ENCODE measurements at places on chromosomes 2 and 18.

DNA sequence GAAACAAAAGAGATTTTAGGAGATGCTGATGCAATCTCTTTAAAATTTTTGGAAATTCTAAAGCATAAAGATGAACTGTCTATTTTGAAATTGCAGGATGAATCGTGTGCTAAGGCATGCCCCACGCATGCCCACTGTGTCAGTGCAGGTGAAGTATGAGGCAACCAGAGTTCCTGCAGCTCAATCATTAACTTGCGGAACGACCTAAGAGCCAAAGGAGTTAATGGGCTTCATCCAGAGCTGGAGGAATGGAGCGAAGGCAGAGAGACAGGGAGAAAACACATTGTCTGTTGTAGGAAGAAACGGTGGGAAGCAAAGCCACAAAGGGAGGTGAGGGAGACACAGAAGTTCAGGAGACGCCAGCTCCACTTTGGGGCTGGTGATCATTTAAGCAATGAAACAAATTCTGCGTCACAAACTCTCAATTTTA lies 265.2 kb downstream of the CCDC85A start:
- no peak for DNase-seq

DNA sequence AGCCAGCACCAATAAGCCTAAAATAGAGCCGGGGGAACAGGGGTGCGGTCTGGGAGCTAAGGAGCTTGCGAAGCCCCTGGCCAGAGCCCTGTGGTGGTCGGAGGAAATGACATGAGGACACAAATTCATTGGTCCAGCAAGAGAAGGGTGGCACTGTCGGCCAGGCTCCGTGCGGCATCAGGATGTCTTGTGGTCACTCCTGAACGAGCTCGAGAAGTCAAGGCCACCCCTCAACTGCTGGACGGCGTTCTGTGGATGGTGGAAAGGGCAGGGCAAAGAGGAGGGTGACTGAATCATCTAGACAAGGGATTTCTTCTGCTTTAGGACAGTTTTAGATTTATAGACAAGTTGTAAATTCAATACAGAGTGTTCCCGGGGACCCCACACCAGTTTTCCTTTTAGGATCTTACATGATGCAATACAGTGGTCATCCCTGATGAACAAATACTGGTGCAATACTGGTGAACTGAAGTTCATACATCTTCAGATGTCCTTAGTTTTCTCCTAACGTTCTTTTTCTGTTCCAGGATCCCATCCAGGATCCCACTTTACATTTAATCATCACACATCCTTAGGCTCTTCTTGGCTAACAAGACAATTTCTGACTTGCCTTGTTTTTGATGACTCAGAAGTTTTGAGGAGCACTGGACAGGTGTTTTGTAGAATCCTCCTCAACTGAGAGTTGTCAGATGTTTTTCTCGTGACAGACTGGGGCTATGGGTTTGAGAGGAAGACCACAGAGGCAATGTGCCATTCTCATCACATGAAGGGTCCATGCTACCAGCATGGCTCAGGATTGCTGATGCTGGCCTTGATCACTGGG lies 13.2 kb downstream of the EDAR start:
- no peak for DNase-seq

GRCh38 chr18:10157706-10158105 lies 243.9 kb downstream of the VAPA start:
- DNase-seq: no peak

- DNase-seq: no peak
Measured at GRCh38 chr2:59665021-59665420, 888.4 kb downstream of the BCL11A start.

DNA sequence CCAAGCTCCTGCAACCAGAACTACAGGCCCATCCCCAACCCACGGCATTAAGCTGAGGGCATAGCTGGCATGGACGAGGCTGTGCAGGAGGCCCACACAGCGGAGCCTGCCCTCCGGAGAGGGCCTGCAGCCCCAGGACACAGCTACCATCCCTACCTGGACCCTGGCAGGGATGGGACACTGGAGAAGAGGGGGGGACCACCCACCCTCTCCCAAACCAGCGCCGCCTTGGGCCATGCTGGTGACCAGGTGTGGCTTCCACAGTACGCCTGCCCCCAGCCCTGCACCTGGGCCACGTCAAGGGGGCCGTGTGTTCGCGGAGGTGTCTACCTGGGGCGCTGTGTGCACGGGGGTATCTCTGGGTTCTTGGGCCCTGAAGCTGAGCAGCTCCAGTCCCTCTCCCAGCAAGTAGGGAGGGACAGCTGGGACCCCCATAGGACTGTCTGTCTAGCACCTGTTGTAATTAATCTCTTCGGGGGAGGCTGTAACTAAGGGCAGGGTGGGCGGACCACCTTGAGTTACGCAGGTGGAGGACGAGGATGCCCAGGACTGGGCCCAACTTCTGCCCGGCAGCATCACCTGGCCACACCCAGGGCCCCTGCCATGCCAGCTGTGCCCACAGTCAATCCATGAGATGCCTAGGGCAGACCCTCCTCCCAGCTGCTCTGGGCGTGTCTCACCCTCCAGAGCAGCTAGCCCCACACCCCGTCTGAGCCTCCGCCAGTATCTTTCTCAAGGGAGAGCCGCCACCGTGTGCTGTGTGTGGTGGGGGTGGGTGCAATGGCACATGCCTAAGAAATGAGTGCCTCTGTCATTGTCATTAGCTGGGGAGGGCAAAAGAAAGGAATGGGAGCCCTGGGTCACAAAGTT lies 18.3 kb downstream of the HS6ST1 start:
- peak; percentile 46 for DNase-seq

- no peak for DNase-seq
Measured at GRCh38 chr2:75489721-75490120, 71.0 kb downstream of the EVA1A start.

DNA sequence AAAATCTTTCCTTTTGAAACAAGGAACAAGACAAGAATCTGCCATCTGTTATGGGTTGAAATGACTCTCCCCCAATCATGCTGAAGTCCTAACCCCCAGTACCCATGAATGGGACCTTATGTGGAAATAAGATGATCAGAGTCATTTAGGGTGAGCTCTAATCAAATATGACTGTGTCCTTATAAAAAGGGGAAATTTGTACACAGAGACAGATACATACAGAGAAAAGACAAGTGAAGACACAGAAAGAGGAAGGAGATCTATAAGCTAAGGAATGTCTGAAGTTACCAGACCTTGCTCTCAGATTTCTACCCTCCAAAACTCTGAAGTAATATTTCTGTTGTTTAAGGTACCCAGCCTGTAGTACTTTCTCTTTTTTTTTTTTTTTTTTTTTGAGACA lies 15.7 kb downstream of the TGFBRAP1 start:
- DNase-seq: no peak

- DNase-seq: peak; percentile 94
Measured at GRCh38 chr2:9813312-9814128, 29.8 kb upstream of the TAF1B start.

DNA sequence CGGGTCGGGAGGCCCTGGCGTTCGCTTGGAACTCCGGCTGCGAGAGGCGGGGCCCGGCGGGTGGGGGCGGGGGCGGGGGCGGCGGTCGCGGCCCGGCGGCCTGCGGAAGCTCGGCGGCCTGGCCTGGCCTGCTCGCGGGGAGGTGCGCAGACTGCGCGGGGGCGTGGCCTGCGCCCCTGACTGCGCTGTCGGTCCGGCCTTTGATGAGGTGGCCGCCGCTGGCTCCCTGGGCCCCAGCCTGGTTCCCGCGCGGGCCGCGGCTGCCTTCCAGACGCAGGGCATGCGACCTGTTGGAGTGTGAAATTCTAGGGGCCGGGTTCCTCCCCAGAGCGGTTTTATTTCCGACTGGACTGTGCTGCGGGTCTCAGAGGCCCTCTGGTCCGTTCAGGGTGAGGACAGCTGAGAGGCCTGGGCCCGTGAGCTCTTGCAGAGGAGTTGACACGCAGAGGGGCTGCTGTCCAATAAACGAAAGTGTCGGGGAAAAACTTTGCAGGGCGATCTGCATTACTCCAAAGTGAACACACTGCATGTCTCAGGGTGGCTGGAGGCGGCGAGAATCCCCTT lies 629 bp downstream of the NRBP1 start:
- DNase-seq: peak; percentile 1

- no peak for DNase-seq
Measured at GRCh38 chr18:67477522-67477921, 39.0 kb downstream of the DSEL start.

- no peak for DNase-seq
Measured at GRCh38 chr18:22591222-22591621, 173.5 kb upstream of the CTAGE1 start.

DNA sequence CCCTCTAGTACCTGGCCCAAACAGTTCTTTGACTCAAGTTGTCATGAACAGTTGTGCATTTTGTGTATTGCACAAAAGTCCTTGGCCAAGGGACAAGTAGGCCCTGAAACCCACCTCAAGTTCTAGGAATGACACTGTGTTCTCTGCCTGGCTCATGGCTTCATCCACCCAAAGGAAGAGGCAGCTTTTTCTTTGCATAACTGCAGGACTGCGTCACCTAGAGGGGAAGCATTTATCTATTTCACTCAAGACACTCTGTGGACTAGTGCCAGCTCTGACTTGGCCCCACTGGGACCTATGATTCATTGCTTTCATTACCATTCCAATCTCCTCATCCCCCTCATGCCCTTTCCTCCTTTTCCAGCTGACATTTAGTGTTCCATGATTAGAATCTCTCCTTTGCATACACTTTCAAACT lies 119.3 kb upstream of the SIX2 start:
- DNase-seq: no peak

DNA sequence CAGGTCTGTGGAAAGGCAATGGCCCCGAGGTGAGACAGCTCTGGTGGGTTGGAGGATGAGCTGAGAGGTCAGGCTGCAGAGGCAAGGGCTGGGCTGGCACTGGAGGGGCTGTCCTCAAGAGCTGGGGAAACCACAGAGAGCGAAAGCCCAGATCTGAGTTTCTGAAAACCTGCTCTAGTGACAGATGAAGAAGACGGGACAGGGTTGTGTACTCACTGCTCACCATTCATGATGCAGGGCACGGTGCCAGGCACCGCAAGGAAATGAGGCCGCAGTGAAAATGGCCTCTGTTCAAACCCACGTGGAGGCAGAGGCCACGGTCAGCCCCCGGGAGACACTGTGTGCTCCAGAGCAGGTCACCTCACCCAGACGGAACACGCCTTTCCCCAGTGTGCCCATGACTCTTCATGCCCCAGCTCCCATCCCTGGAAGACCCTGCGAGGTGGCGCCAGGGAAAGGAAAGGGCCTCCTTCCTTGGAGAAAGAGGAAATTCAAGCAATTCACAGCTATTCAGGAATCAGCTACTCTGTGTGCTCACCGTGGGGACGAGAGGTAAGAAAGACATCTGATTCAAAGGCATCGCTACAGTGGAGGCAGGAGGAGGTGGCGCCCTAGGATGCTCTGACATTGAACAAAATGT lies 24.3 kb upstream of the ID2 start:
- DNase-seq: no peak

- DNase-seq: no peak
Measured at GRCh38 chr2:81549646-81550045, 1245.1 kb upstream of the LRRTM1 start.

- DNase-seq: no peak
Measured at GRCh38 chr18:13657974-13658373, 68.4 kb downstream of the FAM210A start.

- no peak for DNase-seq
Measured at GRCh38 chr2:134218930-134219658, 34.8 kb upstream of the MGAT5 start.

- DNase-seq: peak; percentile 0
Measured at GRCh38 chr18:63676526-63677323, 15.0 kb upstream of the SERPINB3 start.

DNA sequence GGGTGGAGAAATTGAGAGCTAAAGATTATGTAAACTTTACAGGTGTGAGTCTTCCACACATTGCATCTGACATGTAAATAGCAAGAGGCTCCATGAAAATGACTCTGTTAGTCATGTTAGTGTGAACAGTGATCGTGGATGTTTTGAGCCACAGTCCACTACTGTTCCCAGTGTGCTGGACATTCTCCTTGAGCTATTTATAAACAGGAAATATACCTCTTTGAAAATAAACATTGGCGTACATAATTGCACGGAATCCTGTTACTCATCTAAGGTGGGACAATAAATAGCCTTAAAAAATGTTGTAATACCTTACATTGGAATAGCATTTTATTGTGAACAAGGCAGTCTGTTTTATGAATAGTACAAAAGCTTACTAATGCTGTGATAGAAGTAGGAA lies 37.0 kb downstream of the LIMS1 start:
- DNase-seq: no peak

GRCh38 chr2:10457846-10458598 lies 9.9 kb upstream of the ODC1 start:
- DNase-seq: peak; percentile 23

GRCh38 chr2:231807020-231807419 lies 20.8 kb downstream of the COPS7B start:
- DNase-seq: no peak

GRCh38 chr2:230019742-230020141 lies 49.0 kb downstream of the SLC16A14 start:
- no peak for DNase-seq

DNA sequence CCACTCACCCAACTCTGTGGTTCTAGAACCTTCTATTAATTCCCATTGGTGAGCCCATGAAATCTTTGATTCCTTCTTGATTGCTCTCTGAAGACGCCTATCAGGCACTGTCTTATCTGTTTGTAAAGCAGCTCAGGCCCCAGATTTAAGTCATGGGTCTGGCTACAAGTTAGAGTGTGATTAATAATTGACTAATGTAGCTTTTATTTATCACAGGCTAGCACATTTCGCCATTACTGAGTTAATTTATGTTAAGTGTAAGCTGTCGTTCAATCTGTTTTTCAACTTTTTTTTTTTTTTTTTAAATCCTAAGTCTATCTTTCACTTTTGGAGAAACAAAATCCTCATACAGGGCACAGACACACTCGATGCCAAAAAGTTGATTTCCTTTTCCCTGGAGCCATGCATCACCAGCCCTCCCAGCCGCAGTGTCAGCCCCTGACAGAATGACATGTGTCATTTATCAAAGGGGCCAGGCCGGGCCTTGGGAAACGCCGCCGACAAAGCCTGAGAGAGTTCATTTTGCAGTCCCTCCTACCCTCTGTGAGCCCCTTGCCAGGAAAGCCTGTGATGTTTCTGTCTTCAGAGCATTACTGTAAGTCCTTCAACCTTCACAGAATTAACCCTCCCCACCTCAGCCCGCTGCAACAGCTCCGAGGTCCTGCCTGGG lies 15.8 kb downstream of the TSHZ1 start:
- DNase-seq: no peak

- no peak for DNase-seq
Measured at GRCh38 chr2:66714610-66715009, 279.7 kb downstream of the MEIS1 start.

- DNase-seq: no peak
Measured at GRCh38 chr2:44477657-44478414, 116.1 kb downstream of the CAMKMT start.

- no peak for DNase-seq
Measured at GRCh38 chr18:52046842-52047241, 293.2 kb upstream of the DCC start.

GRCh38 chr2:111062417-111062816 lies 58.3 kb upstream of the BCL2L11 start:
- no peak for DNase-seq

GRCh38 chr18:45171679-45172191 lies 443.5 kb upstream of the SLC14A2 start:
- DNase-seq: no peak

GRCh38 chr2:160610041-160610440 lies 116.4 kb upstream of the RBMS1 start:
- DNase-seq: no peak
